ENCODE measurements at places on chromosomes 3 and 15.

DNA sequence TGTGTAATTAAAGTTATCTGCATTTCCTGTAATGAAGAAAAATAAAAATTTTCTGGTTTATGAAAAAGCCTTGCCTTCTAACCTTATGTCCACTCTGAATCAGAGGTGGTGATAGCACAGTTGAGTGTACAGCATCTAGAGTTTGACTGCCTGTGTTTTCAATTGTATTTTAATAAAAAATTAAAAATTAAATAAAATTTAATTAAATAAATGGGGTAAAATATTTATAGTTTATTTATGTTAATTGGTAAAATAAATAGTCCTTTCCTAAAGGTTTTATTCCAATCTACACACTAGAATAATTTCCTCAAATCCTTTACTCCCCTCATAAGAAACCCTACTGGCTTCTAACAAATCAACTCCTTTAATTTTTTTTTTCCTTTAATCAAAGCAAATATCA is 111.8 kb upstream of the MYO5C start:
- DNase-seq, result no peak

DNA sequence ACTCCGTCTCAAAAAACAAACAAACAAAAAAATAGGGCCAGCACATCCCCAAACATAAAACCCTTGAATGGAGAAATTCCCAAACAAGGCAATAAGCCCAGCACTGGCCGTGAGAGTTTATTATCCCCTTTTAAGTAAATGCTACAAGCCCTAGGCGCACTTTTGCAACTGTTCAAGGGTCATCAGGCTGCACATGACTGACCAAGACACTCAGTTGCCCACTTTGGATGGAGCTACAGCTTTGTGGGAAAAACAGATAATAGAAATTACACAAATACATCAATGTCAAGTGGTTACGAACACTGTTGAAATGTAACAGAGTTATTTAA is 33.7 kb upstream of the ZNF445 start:
- no peak for DNase-seq

GRCh38 chr3:100779480-100779879 is 70.2 kb downstream of the TFG start:
- no peak for DNase-seq

DNA sequence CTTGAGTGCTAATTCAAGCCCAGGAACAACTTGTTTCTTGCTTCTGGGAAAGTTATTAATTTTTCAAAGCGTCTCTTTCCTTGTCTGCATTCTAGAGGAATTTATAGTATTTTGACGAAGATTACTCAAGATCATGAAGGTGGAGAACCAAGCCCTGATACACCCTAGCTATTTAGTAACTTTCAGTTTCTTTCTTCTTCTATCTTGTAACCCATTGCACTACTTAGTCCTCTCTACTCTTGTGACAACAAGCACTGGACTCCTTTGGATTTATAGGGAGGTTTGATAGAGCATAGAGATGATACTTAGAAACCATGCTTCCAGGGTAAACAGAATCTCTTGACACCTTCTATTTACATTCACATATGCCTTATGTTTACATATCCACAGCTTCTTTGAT is 203.3 kb upstream of the GRM7 start:
- DNase-seq, result no peak

GRCh38 chr3:172119266-172119969 is 80.0 kb downstream of the FNDC3B start:
- no peak for DNase-seq

- no peak for DNase-seq
These were observed 379.2 kb downstream of the VPS13C start for GRCh38 chr15:61681038-61681418.

GRCh38 chr15:47312161-47312560 is 405.1 kb upstream of the SEMA6D start:
- DNase-seq, result no peak

DNA sequence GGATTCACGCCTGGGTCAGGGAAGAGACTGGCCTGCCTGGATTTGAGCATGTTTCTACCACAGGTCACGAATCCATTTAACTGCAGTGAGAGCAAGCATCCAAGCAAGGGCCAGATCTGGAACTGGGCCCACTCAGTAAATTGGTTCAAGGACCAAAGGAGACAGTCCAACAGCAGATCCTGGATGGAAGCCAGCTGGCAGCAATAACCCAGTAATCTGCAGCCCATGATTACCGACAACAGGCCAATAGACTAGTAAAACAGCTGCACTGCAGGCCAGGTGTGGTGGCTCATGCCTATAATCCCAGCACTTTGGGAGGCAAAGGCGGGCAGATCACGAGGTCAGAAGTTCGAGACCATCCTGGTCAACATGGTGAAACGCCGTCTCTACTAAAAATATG is 11.8 kb downstream of the SAMD7 start:
- DNase-seq, result peak; percentile 89
